ENCODE measurements at places on chromosomes 6 and 20.

DNA sequence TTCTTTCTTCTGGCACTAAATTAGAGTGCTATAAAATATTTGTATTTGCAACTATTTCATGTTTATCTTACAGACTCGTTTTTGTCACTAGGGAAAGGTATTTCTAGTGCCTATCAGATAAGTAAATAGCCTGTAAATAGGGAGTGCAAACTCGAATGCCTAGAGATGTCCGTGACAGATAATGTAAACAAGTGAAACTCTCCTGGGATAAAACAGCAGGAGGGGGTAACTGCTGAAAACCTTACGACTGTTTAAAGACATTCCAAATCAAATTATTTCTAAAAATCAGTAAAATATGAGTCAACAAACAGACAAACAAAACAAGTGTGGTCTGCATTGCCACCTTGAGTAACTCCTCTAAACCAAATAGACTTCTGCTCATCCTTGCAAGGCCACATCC is 932.1 kb downstream of the EYS start:
- no peak for DNase-seq

DNA sequence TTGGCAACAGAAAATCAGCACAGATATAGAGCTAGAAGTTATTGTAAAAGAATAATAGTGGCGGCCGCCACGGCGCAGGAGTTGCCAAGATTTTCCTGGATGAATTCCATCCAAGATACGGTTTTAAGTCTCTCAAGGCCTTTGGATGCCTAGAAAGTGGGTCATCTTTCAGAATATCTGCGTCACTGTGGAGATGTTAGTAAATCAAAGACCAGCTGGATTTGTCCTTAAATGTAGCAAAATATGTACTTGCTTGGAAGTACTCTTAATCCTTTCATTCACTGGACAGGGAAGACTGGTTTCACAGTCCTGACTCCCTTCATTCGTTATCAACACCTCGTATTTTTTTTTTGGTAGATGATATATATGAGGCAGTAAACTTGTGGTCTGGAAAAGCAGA is 83.0 kb downstream of the SLC22A3 start:
- DNase-seq, result no peak

DNA sequence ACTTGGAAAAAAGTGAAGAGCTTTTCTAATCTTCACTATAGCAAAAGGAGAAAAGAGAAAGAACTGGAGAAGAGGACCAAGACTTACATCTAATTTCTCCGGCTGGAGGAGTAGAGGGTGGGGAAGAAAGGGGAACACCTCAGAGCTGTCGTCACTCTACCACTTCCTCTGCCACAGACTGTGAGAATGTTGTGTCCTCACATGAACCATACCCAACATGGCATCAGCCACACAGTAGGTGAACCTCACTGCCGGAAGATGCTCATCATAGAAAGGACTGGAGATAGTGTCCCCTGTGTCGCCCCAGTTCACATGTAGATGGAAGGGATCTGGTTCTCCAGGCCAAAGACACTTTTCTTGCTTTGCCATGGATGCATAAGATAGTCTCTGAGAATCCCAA is 604.4 kb upstream of the NOX3 start:
- no peak for DNase-seq

- DNase-seq, result no peak
Observed at GRCh38 chr6:157967486-157967885, 14.2 kb upstream of the SYNJ2 start.

GRCh38 chr6:5132731-5133130 is 47.6 kb downstream of the PPP1R3G start:
- peak; percentile 92 for DNase-seq

GRCh38 chr6:36928547-36928918 is 26.0 kb upstream of the PI16 start:
- DNase-seq, result no peak

DNA sequence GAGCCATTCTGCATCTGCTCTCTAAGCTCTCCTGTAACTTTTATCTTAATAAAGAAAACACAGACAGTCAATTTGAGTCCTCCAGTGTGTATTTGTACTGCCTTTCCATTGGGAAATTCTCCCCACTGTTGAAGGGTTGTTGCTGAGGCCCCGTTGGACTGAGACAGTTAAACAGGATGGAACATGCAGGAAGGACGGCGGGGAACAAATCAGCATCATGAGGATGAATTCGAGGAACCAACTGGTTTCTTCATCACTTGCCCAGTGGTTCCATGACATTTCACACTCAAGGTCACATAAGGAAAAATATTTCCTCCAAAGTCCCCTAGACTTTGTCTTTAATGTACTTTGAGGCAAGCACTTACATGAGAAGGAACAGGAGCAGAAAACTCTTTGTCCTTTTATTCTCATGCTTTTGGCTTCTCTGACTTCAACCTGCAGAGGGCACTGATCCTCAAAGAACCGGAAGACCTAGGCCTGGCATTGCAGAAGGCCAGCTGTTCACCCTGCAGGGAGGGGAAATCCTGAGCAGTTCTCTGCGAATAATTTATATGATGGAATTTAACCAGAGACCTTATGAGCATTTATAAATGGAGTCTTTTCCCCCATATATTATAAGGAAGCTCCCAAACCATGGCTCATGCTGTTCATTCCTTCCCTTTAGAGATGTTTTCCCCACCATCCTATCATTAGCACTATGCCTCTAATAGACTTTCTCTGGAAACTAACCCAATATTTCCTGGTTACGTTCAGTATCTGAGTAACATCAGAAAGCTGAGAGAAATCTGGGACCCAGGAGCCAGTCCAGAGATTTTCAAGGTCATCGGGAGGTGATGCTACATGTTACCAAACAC is 55.2 kb upstream of the ADGRF1 start:
- peak; percentile 76 for DNase-seq

DNA sequence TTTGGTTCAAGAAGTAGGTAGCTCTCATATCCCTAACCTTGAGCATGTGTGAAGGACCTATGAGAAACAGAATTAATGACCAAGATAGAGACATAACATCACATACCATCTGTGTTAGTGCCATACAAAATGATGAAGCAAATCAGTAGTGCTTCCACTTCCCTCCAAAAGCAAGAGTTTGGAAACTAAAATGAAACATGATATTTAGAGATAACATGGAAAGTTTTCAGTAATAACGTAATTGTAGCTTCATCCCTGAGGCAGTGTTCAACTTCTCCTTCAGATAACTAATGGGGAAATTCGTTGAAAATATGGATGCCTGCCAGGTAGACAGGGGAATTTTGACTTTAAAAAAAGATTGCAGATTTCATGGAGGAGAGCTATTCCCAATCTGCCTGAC is 248.4 kb upstream of the IRAK1BP1 start:
- DNase-seq, result no peak

GRCh38 chr6:11044712-11045167 is 635 bp upstream of the ELOVL2 start:
- DNase-seq, result no peak

DNA sequence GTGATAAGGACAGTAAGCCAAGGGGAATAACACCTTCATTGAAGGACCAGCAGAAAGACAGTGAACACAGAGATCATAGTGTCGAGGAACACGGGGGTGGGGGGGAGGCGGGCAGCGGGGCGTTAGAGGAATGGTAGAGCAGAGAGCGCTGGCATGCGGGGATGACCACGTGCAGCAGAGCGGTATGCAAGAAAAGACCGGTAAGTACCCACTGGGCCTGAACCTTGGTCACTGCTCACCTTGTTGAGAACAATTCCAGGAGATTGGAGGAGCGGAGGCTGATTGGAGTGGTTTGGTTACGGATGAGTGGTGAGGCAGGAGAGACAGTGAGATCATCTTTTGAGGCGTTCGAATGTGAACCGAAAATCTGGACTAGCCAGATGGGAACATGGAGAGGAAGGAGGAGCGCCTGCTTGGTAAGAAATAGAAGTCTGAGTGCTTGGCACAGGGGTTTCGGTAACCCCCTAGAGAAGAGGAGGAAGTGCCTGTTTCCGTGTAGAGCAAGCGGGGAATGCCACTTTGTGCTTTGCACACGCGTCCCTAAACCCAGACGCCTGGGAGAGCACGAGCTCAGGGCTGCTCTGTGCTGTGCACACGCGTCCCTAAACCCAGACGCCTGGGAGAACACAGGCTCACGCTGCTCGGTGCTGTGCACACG is 70.0 kb downstream of the FAM120B start:
- DNase-seq, result no peak

DNA sequence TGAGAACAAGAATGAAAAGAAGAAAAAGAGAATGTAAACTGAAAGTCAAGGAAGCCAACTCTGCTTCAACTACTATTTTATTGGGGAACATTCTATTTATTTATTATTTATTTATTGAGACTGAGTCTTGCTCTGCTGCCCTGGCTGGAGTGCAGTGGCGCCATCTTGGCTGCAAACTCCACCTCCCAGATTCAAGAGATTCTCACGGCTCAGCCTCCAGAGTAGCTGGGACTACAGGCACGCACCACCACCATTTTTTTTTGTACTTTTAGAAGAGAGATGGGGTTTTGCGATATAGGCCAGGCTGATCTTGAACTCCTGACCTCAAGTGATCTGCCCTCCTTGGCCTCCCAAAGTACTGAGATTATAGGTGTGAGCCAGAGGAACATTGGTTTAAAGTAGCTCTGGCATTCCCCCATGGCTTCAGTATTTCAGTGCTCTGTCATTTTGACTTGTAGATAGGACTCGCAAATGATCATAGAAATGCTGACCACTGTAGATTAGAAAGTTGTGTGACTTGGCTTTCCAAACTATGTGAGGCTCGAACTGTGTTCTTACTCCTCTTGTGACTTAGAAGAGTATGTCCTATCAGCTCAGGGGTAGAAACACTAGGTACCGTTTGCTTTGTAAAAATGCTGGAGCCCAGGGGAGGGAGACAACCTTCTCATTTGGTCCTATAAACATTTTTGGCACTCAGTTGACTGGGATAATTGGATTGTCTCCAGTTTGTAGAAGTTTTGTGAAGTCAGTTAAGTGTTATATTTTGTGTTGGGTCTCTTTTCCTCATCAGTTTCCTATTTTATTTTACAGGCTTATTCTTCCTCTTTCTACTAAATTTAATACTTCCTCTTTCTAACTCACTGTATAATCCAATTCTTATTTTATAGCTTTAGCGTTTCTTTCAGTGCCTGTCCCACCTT is 544.9 kb upstream of the CITED2 start:
- DNase-seq, result no peak

GRCh38 chr6:117992856-117993255 is 85.8 kb downstream of the SLC35F1 start:
- no peak for DNase-seq

DNA sequence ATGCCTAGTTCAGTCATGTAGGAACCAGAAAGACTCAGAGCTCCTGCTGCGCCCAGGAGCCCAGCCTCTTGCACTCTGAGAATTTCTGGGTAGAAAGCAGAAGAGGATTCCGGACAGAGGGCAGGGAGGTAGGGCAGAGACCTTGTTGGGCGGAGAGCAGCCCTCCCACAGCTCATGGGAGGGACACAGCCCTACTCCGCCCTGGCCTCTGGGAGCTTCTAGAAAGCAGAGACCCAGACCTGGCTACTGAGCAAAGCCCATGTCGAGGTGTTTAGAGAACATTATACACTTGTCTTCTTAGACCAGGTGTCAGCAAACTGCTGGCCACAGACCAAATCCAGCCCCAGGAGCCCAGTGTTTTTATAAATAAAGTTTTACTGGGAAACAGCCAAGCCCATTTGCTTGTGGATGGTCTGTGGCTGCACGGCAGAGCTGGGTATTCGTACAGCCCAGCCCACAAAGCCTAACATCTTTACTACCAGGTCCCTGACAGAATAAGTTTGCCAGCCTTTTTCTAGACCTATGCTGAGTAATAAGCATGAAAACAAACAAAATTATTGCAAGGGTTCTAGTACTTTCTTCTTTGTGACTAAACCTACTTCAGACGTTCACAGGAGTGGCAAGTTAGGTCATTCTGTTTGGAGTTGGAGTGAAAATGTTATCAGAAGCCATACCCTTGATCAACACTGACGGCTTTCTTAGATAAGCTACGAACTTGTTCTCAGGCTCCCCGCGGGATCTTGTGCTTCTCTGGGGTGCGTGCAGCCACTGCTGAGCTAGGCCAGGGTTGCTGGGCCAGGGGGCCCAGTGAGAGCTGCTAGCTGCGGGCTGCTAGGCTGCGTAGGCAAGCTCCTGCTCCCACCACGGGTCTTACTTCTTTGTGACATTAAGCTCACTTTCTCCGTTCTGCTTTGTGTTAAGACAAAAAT is 235.1 kb upstream of the FOXQ1 start:
- no peak for DNase-seq

- no peak for DNase-seq
Observed at GRCh38 chr6:5667737-5668136, 339.0 kb downstream of the NRN1 start.

GRCh38 chr20:62982124-62983075 is 24.4 kb downstream of the BHLHE23 start:
- DNase-seq, result no peak

GRCh38 chr6:108565893-108566292 is 5.2 kb downstream of the FOXO3 start:
- DNase-seq, result peak; percentile 64

- DNase-seq, result no peak
Observed at GRCh38 chr6:80932359-80932758, 820.1 kb downstream of the TENT5A start.

DNA sequence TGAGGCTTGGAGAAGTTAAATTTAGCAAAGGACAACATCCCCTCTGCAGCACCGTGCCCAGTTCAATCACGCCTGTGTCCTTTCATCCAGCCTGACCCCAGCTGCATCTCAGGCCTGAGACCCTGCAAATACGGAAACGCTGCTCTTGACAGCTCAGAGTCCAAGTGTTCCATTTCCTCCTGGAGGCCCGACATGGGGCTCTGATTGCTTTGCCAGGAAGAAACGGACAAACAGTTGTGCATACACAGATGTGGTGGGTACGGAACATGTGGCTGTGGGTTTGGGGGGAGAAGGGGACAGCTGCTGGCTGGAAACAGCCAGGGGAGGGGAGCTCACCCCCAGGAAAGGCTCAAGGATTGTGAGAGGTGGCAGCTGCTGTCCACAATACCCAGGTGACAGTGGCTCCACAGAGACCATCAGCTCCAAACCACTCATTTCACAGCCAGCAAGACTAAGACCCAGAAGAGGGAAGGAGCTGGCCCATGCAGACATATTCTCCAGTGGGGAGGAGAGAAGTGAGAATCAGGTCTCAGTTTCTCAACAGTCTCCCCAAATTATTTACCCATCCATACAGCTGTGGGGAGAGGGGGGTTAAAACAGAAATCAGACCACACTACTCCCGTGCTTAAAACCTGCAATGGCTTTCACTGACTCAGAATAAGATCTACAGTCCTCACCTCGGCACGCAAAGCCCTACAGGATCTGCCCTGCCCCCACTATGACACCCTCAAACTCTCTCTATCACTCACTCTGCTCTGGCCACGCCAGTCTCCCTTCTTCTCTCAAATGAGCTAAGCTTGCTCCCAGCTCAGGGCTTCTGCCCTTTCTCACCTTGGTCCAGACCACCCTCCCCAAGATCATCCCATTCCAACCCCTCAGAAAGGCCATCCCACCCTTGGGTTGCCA is 89.1 kb downstream of the PREX1 start:
- peak; percentile 96 for DNase-seq

- DNase-seq, result no peak
Observed at GRCh38 chr6:134878136-134878535, 71.8 kb downstream of the ALDH8A1 start.

- no peak for DNase-seq
Observed at GRCh38 chr20:2104236-2104635, 2.6 kb downstream of the STK35 start.

DNA sequence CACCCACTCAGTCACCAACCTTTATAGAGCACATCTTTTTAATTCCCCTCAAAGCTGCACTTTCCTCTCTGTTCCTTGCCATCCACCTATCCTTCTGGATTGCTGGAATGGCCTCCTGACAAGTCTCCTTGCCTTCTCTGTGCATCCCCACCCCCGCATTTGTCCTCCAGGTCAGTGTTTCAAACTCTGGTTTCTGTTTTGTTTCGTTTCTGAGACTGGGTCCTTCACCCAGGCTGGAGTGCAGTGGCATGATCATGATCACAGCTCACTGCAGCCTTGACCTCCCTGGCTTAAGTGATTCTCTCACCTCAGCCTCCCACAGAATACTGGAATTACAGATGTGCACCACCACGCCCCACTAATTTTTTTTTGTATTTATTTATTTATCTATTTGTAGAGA is 96.2 kb downstream of the PLCB1 start:
- peak; percentile 42 for DNase-seq

Measured in GM12865 (cell line).